Stimulated activated CD4-positive, alpha-beta T cell treated with anti-CD3 and anti-CD28 coated beads, Interleukin-1b, Interleukin-23, amount 100 ng/mL, for 4 hours (primary cell): ENCODE measurements at places on chromosomes 7 and 10.

DNA sequence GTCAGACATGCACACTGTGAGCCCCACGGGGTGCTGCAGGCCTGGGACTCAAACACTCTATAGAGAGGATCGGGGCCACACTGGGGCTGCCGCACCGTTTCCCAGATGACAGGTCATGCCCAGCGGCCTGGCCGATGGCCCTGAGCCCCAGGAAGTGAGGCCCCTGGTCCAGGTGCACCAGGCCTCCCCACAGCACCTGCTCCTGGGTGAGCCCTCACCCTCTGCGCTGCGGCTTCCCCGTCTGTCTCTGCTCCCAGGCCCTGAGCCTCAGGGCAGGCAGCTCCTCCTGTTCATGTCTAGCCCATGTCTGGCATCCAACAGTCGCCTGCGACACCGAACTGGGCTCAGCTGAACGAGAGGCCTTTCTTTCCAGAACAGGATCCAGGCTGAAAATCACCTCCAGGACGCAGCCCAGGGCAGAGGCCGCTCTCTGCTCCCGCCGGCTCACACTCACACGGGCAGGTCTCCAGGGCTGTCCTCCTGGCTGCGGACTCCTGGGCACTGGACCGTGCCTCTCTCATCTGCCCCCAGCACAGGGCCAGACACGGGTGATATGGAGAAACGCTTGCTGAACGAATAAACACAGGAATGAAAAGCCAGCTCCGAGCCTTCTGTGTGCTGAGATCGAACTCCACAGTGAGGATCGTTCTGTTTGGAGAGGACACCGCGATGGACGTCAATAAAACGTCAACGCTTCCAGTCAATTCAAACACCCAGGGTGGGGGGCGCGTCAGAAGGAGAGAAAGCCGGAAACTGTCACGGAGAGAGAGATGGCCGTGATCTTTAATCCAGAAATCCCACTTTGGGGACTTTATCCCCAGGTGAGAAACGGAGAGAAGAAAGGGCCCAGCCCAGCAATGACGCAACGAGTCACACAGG, 202.4 kb downstream of the ELFN1 start:
- no peak for DNase-seq

- no peak for DNase-seq
Observed at GRCh38 chr10:114053946-114054345, 10.3 kb downstream of the ADRB1 start.

- no peak for DNase-seq
Observed at GRCh38 chr10:115606086-115606485, 512.9 kb downstream of the ATRNL1 start.

DNA sequence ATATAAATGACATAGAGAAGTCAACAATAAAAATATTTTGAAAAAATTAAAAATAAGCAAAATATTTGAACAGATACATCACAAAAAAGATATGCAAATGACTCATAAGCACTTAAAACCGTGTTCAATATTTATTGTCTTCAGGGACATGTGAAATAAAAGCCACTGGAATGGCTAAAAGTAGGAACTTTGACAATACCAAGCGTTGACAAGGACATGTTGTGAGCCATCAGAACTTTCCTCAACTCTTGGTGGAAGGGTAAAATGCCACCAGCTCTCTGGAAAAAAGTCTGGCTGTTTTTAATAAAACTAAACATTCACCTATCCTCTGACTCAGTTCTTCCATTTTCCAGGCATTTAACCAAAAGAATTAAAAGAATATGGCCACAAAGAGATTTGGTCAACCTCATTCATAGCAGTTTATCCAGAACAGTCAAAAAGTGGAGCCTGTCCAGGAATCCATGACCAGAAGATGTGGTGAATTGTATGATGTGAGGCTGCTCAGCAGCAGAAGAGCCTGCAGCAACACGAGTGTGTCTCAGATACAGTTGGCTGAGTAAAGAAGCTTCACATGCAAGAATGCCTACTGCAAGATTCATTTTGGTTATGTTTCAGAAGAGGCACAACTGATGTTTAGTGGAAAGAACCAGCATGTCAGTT, 7.1 kb upstream of the KLF6 start:
- DNase-seq: no peak

- no peak for DNase-seq
Observed at GRCh38 chr10:96133135-96133534, 3.0 kb downstream of the ZNF518A start.

GRCh38 chr7:25861601-25862260, 290.3 kb upstream of the NFE2L3 start:
- no peak for DNase-seq

- DNase-seq: no peak
Observed at GRCh38 chr7:79050603-79051002, 402.9 kb downstream of the MAGI2 start.

GRCh38 chr7:19080093-19080492, 37.3 kb downstream of the TWIST1 start:
- DNase-seq: no peak

DNA sequence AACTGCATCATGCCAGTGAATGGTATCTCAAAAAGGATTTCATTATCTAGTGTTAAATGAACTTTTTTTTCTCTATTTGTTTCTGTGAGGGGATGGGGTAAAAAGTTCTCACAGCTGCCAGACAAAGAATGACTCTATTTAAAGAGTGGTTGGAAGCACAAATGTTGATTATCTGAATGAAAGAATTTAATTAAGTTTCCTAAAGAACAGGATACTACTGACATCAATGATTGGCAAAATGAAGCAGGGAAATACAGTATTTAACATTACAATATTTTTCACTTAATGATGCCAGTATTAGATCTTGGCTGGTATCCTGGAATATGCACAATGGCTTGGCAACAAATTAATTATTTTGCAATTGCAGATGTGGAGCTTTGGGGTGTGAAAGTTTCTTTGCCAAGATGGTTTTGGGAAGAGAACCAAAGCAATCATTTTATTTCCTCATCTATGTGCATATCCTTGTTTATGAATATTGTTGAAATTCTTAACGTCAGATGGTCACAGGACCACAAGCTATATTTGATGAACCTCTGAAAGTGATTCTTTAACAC, 336.8 kb downstream of the ARL4A start:
- no peak for DNase-seq

GRCh38 chr7:130699686-130700085, 13.3 kb upstream of the TSGA13 start:
- no peak for DNase-seq

DNA sequence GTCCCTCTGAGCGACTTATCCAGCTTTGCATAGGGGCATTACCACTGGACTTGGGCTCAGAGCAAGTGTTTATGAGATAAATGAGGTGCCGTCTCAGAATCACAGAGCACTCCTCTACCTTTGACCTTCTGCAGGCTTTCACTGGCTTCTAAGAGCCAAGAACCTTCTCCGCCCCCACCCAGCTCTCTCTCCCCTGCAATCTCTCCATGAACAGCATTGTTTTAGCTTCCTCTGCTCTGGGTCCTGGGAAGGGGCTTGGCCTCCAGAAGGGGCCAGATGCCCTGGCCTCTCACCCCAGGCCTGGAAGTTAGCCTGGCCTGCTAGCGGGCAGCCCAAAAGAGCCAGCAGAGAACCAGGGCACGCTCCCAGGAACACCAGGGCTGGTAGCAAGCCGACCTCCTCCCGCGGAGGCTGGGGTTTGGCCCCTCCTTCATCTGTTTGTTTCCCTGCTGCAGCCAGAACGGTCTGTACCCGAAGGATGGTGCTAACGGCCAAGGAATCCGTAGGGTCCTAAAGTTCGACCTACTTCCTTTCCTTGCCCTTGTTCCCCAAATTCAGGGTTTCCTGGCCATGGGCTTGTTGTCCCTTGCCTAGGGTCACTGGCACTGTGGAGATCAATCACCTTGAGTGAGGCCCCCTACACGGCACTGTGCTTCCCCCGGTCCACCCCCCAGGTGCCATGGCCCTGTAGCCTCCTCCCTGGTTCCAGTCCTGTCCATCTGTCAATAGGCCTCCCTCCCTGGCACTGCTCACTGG, 18.7 kb upstream of the DDIT4 start:
- DNase-seq: no peak

DNA sequence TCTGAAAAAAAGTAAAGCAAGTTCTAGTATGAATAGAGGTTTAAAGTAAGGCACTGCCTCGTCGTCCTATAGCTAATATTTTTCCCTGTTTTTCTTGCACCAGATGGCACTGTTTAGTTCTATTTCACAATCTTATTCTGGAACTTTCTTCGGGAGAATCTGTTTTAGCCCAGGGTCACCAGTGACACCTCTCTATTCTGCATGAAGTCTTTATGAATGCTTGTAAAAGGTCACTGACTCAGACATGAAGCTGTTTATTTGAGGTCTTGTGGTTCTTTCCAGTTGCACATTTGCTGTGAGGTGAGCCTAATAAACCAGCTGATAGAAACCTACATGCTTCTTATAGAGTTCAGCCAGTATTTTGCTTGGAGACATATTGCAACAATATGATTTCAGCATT, 444.3 kb downstream of the AUTS2 start:
- no peak for DNase-seq

GRCh38 chr7:36749282-36749960, 25.1 kb upstream of the AOAH start:
- no peak for DNase-seq

DNA sequence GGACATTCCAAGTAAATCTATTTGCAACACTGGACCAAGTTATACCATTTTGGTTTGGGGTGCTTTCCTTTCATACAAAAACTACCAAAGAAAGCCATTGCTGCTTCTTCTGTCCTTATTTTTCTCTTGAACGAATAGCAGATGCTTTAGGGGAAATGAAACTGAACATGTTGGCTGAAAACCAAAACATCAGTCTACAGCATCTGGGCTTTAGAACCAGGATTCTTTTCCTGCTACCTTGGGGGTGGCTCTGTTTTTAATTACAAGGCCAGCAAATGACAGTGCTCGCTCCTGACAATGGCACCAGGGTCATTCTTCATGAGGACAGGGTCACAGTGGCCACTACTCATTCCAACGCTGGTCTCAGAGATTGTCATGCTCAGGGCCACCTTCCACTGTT, 80.3 kb downstream of the WDR11 start:
- DNase-seq: no peak

DNA sequence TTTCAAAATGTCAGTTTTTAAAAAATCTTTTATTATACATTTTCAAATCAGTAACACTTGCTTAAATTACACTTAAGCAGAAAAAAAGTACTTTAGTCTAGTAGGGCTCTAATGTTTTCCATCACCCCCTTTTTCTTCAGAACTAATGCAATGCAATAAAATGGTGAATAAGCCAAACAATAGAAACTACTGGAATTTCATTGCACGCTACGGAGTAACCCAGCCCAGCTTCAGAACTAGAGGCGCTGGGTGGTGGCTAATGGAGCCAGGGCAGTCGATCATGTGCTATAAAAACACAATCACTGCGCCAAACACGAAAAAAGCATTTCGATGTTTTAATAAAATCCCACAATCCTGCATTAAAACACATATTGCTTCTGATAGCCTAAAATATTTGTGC, 59.9 kb upstream of the ODAD2 start:
- DNase-seq: no peak
